ENCODE measurements at places on chromosomes 5 and 9.

DNA sequence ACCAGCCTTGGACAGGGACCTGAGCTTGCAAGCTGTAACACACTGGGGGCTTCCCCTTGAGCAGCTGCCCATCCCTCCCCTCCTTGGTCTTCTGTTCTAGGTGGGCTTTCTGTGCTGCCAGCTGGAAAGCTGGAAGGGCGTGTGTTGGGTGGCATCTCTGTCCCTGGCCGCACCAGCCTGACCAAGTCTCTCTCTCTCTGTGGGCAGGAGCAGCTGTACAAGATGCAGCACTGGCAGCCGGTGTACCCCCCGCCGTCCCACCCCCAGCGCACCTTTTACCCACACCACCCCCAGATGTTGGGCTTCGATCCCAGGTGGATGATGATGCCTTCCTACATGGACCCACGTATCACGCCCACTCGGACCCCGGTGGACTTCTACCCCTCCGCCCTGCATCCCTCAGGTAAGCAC lies 32.1 kb upstream of the POMT1 start:
- no peak for DNase-seq

DNA sequence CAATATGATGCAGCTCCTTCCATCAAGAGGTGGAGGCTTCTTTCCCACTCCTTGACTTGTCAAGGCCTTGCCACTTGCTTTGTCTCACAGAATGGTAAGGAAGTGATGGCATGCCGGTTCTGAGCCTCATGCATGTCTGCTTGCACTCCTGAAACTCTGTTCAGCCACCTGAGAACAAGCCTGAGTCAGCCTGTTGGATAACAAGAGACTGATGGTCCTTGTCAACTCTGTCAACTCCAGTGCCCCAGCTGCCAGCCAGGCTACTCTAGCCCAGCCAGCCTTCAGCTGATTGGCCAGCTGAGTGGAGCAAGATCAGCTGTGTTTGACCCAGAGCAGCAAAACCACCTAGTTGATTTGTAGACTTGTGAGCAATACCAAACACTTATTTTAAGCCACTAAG lies 4.4 kb upstream of the TENT4A start:
- DNase-seq: no peak

GRCh38 chr5:132773601-132774355 lies 3.3 kb downstream of the SEPTIN8 start:
- DNase-seq: no peak

GRCh38 chr9:33619666-33620404 lies 95.8 kb downstream of the ANKRD18B start:
- no peak for DNase-seq

DNA sequence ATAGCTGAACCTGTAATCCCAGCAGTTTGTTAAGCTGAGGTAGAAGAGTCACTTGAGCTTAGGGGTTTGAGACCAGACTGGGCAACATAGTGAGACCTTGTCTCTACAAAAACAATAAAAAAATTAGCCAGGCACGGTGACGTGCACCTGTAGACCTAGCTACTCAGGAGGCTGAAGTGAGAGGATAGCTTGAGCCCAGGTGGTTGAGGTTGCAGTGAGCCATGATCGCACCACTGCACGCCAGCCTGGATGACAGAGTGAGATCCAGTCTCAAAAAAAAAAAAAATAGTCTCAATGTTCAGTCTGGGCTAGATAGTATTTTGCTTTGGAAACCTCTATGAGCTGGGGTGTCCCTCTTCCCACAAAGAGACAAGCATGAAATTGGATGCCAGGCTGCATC lies 51.9 kb upstream of the IQGAP2 start:
- no peak for DNase-seq

- no peak for DNase-seq
Observed at GRCh38 chr5:85132269-85132668, 747.6 kb upstream of the EDIL3 start.

- DNase-seq: no peak
Observed at GRCh38 chr9:95460518-95461164, 56.1 kb downstream of the PTCH1 start.

GRCh38 chr5:37859805-37860204 lies 20.0 kb upstream of the GDNF start:
- DNase-seq: no peak

GRCh38 chr5:128784726-128785125 lies 180.6 kb upstream of the SLC27A6 start:
- DNase-seq: no peak

DNA sequence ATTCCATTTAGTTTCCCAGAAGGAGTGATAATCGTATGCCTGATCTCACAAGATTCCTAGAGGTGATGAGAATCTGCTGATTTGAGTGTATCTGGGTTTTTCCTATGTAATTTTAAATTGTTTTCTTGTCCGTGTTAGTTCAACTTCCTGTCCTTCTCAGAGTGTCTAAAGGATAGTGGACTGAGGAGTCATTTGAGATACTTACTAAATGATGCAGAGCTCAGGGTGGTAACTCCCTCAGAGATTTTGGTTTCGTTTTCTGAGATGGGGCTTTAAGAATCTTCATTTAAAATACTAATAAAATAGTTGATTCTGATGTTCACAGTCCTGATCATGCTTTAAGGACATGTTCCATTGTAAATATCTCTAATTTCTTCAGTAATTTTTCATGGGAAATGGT lies 30.3 kb downstream of the MELK start:
- no peak for DNase-seq

DNA sequence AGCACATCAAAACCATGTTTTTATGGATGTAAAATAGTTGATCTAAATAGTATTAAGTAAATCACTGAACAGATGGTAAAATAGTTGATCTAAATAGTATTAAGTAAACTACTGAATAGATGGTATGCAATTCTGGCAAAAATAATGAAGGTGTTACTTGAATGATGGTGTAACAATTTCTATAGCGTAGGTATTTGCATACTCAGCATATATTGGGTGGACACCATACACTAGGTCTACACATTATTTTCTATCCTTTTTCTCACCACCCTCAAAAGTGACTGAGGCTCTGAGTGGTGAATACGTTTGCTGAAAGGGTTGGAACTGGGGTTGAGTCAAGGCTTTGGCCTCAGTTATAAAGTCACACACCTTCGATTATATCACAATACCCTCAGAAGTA lies 81.3 kb downstream of the ATP10B start:
- no peak for DNase-seq

DNA sequence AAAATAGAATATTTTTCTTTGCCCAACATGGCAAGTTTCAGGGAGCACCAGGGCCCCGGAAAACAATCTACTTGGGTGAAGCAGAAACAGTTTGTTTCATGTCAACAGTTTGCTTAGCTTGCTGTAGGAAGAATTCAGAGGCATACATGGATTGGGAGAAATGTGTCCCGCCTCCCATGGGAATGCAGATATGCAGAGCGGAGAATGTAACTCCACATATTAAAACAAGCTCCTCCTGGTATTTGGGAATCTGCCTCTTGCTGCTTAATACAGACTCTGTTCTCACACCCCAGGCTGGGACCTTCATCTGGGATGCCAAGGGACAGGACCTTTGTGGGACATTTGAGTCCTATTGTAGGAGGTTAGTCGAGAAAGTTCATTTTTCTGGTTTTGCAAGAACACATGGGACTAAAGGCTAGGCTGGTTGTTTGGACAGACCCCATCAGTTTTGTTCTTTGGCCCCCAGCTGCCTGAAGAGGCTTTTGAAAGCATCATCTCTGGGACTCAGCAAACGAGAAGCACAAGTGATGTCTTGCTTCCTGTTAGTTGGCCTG lies 220.5 kb upstream of the ADRA1B start:
- DNase-seq: no peak

DNA sequence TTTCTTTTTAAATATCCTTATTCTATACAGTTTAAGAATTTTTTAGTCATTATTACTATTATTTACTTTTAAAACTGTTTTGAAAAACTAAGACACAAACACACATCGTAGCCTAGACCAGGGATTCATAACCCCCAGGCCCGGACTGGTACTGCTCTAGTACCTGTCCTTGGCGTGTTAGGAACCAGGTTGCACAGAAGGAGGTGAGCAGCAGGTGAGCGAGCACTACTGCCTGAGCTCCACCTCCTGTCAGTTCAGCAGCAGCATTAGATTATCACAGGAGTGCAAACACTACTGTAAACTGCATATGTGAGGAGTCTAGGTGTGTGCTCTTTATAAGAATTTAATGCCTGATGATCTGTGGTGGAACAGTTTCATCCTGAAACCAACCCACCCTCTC lies 357.0 kb downstream of the PTPRD start:
- DNase-seq: no peak

DNA sequence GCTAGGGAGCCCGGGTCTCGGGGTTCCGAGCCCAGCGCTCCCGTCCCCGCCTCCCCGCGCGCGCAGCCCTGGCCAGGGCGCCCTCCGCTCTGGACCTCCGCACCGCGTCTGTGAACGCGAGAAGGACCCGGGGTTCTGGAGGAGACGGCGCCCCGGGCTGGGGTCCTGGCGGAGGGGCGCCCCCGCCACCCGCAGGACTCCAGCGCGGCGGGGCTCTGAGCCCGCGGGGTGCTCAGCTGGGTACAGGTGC lies 431 bp downstream of the TMOD1 start:
- no peak for DNase-seq

GRCh38 chr9:91558879-91559278 lies 135.2 kb upstream of the NFIL3 start:
- DNase-seq: no peak

GRCh38 chr5:62578540-62578939 lies at the start of gene LRRC70:
Gene LRRC70, plus strand, starts transcription at chr5:62578819. Its CDS starts 620 bp downstream, at chr5:62579439.
- DNase-seq: no peak

GRCh38 chr9:77521091-77521490 lies 127.0 kb downstream of the GNA14 start:
- DNase-seq: no peak

GRCh38 chr5:158711927-158712529 lies 387.7 kb downstream of the EBF1 start:
- DNase-seq: no peak

DNA sequence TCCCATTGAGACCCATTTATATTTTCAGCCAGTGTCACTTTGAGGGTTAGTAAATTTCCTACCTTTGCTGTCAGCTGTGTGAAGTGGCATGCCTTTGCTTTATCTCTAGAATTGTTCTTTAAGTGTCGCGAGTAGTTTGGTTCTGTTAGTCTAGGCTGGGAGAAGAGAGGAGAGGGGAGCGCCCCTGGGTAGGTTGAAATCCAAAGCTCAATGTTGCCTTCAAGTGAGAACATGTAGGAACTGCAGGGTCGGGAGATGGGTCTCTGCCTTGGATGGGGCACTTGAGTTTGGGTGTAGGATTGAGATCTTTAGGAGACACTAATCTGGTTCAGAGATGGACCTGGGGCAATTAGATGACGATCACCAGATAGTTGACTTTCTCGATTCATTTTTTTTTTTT lies 46.3 kb downstream of the STC2 start:
- DNase-seq: no peak

DNA sequence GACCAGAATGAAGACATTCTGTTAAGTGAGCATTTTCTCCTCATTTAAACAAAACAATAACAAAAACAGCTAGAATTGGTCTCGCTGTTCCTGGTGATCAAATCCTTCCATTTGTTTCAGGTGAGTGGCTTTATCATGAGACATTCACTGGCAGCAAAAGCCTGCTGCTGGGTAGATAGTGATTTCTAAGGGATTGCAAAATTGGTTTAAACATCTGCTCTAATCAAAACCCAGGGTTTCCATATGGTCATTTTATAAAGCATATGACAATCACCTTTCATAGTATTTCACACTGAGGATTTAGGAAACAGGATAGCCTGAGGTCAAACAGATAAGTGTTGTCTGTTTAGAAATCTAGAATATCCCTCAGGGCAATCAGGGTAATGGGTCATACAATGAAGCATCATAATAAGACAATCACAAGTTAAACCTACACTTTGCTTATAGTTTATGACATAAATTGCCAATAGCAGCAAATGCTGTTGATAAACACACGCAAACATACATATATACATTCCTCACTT lies 769.6 kb upstream of the C9orf72 start:
- DNase-seq: no peak

DNA sequence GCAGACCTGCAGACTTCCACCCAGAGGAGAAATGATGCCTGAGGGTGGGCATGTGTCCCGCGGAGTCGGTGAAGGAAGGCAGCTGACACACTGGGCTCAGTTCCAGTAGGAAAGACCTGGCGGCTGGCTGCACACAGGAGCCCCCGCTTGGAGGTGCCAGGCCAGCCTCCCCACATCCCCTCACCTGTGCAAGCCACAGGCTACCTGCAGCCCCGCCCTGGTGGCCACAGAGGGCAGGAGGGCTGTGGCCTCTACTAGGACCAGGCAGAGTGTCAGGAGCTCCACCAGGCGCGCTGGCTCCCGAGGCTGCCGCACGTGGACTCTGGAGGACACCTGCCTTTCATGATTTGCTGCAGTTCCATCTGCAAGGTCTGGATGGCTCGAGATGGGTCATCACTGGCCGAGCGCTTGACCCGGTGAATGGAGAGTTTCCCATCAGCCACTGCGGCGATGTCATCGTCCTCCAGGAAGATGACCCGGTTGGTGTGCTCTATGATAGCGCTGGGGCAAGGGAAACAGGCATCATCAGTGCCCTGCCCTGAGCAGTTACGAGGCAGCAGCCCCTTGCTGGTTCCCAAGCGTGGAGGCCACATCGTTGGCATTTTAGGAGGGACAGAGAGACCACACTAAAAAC lies 26.7 kb upstream of the MAPK9 start:
- no peak for DNase-seq

- no peak for DNase-seq
Observed at GRCh38 chr9:14746626-14747025, 24.1 kb upstream of the CER1 start.

- no peak for DNase-seq
Observed at GRCh38 chr5:74648835-74649293, 8.3 kb upstream of the ENC1 start.

DNA sequence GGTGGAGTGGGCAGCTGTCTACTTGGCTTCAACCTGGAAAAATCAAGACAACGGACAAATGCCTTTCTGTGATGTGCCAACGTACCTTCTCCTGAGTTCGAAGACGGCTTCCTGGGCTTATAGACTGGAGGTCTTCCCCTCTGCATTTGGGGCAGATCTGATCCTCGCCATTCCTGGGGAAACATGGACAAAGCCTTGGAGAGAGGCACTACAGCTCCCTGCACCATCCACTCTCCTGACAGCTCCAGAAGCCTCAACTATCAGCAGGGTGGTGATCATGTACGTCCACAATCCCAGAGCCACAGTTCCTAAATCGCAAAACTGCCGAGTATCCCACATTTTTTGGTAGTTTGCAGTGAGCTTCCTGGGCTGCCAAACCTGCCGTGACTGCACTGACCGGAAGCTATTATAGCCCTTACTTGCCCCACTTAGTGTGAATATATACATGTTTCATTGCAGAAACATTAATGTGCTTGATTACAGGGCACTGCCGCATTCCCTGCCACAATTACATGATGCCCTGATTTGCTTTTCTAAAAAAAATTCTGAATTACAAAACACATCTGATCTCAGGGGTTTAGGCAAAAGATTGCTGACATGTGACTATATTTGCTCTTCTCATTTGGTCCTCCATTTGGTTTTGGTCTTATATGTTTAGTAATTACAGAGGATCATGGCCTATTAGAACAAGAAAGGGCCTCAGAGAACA lies 2.8 kb downstream of the TRAF1 start:
- no peak for DNase-seq
